A549 (cell line): ENCODE measurements at places on chromosomes 7 and 10. TPM values are rescaled to one million over a fixed set of nuclear protein-coding genes. Genes with fewer than 3 reads are reported as not detected.
A peak's percentile ranks its signal among the peaks of the same experiment; 100 is the strongest.

DNA sequence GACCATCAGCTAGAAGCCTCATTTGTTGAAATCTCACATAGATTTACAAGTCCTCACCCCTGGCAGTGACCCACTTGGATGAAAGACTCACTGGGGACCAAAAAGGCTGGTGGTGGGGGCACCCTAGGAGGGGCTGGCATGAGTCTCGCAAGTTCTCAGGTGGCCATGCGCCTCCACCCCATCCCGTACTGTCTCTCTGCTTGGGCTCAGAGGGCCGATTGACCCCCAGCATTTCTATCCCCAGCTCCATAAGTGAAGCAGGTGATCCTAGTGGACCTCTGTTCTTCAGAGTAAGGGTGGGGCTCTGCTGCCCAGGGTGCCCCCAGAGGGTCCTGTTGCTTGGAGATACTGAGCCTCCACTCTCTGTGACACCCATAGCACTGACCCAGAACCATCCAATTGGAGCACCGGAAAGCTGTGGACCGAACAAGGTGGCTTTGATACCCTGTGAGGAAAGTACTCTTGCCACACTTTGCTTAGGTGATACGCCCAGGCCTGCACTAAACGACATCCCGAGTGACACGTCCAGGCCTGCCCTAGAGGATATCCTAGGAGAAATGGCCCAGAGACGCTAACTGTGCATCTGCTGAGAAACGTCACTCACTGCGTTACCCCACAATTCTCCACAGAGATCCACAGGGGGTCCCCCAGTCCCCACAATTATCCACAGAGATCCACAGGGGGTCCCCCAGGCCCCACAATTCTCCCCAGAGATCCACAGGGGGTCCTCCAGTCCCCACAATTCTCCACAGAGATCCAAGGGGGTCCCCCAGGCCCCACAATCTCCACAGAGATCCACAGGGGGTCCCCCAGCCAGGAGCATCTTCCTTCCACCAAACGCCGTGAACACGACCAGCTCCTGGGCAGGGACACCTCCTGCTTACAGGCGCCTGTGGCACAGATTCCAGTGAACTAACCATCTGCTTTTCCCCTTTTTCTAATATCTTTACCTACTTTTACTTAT, 262.9 kb downstream of the PTPRN2 start:
- no peak for DNase-seq

- DNase-seq = peak; percentile 18
Measured at GRCh38 chr10:14779001-14779651, 4.4 kb upstream of the FAM107B start.

DNA sequence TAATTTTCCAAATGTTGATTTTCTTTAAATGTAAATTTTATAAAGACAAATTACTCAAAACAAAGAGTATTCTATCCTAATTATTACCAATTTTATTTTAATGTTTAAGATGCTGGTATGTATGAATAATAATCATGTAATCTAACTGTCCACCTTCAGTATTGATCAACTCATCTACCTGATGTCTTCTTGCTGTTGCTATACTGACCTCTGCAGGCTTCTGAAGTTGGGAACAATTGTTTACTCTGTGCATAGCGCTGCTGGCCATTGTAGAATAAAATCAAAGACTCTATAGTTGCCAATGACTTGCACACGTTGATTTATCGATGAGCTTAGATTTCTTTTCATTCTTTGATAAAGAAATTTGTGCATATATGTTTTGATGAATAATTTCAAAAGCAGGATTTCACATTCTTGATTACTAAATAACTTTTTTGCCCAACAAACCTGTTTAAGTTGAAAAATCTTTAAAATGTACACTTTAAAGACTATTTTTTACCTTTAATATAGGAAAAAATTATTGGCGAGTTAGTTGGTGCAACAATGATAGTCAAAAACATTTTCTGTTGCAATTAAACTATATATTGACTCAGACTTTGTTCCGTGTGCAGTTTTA, 282.3 kb downstream of the TFEC start:
- peak; percentile 8 for DNase-seq

DNA sequence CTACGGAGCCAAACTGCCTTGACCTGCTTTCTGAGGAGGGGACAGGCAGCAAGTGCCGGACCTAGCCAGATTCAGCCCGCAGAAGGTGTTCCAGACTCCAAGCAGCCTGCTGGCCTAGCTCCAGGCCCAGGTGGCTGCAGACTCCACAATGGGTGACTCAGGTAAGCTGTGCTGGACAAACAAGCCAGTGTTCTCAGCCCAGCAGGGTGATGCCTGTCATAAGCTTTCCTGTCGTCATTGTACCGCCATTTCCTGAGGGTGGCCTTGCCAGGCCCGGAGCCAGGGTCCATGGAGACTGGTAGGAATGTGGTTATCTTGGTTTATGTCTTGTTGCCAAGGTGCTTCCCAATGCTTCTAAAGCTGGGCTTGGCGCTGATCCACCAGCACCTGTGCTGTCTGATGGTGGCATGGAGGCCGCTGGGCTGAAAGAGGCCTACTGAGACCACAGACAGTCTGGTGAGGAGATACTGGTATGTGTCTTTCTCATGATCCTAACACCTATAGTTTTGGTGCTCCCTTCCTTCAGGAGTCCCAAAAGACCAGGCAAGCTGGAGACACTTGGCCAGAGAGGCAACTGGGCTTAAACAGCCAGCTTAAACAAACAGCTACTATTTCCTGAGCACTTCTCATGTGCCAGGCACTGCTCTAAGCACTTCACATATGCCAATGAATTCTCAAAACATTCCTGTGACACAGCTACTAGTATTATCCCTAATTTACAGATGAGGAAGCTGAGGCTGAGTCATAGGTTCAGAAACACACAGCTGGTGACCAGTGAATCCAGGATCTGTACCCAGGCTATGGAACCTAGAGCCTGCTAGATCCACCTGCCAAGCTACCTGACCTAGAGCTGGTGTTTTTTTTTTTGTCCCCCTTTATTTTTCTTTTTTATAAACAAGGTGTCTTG, 42.0 kb downstream of the ZC3HC1 start:
- DNase-seq = peak; percentile 55

DNA sequence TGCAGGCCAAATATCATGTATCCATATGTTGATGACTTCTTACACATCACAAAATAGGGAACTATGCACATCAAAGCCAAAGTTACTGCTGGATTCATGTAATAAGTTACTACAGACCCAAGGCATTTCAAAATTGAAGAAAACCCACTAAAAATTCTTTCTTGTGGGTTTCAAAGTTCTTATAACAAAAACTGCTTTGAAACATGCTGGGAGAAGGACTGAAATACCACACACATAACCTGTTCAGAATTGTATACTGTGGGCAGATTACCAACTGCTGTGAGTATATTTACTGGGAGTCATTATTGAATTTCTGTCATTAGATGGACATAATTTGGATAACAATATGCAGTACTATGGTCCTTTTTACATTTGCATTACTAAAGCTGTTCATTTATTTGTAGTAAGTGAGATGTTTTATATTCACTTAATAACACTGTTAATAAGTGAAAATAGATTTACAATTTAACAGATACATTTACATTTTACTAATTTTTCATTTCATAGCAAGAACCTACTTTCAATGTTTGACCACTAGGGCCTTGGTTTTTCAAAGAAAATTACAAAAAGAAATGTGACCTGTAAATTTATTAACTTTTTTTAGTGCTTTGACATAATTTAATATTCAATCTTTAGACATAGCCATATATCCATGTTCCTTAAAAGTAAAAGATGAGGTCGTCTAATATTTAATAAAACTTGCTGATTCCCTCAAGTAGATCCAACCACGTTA, 132.6 kb downstream of the MAGI2 start:
- DNase-seq = no peak

C7orf57 gene
- polyA plus RNA-seq = 0.04 to 0.09 TPM (median 0.04 TPM) in 3 replicates

MSMB gene
- not detected in 3 replicates for polyA plus RNA-seq

ACSM6 gene
- polyA plus RNA-seq = not detected in 3 replicates

HOXA7 gene
- 3.7 to 4.8 TPM (median 4.5 TPM) in 3 replicates for polyA plus RNA-seq

ACSL5 gene
- 0.07 to 0.15 TPM in 2 of 3 replicates, not detected in the other for polyA plus RNA-seq
